Adrenal gland (tissue), 19 donors: ENCODE measurements at places on chromosomes 2 and 18. TPM values are rescaled to one million over a fixed set of nuclear protein-coding genes. Genes with fewer than 3 reads are reported as not detected.

RAB10 gene
- 154 TPM for total RNA-seq

- no peak for DNase-seq
These were observed 6.0 kb downstream of the NEMP2 start for GRCh38 chr2:190528521-190529001.

DNA sequence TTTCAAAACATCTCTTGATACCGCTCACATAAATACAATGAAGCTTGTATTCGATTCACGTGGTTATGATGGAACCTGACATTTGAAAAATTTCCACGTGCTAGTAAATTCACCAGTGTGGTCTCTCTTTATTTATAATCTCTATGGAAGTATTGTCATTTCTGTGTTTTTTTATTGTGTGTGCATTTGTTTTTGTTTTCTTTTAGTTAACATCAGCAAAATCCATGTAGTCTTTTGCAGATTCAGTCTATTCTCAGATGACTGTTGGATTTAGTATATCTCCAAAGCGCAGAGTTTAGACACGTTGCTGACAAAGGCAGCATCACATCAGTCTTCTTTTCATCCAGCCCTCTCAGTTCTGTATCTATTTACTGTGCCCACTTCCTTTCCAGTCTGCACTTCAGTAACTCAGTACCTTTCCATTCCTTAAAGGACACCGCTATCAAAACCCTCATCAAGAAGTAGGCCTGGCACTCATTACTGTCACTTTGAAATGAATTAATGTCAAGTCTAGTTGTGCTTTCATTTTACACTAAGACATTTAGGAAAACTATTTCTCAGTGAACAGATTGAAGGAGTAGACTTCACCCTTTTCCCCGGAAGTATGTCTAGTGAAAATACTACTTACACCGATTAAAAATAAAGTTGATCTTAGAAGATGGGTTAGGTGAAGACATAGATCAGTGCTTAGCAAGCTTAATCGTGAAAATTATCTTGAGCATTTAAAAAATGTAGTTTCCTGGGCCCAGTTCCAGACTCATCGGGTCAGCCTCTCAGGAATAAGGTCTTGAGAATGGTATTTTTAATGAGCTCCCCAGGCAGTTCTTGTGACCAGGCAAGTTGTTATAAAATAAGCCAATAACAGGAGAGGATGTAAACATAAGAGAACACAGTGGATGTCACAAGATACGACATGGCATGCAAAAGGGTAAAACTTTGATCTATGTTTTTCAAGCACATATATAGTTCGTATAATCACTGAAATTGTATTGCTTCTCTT lies 506.8 kb upstream of the ZEB2 start:
- no peak for DNase-seq

- no peak for DNase-seq
These were observed 1.5 kb downstream of the DLX2 start for GRCh38 chr2:172100935-172101820.

GRCh38 chr2:139067072-139067471 lies 286.9 kb upstream of the NXPH2 start:
- no peak for DNase-seq

- no peak for DNase-seq
These were observed 11.4 kb downstream of the DNAJB2 start for GRCh38 chr2:219290381-219291171.

DNA sequence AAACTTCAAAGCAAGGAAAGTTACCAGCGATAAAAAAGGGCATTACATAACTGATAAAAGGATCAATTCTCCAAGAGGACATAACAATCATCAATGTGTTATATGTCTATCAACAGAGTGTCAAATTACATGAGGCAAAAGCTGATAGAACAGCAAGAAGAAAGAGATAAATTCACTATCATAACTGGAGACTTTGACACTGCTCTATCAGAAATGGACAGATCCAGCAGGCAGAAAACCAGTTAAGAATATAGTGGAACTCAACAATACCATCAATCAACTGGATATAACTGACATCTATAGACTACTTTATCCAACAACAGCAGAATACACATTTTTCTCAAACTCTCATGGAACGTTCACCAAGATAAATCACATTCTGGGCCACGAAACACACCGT lies 65.0 kb downstream of the ROCK2 start:
- DNase-seq: no peak

DNA sequence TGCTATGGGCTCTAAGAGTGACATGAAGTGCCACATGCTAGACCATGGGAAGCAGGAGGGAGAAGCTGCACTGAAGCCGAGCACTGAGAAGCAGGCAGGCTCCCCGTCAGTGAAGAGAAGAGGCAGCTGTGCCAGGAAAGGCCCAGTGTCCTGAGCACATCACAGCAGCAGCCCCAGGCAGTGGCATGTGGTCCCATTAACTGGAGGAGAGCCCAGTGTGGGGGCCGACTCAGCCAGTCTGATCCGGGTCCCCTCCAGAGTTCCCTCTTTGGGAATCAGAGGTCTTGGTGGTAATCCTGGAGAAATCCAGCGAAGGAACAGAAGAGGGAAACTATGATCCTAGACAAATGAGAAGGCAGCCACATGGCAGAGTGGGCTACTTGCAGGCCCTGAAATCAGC lies 96.7 kb upstream of the ACAA2 start:
- DNase-seq: no peak

- no peak for DNase-seq
These were observed 99.0 kb downstream of the L3MBTL4 start for GRCh38 chr18:6315517-6316331.

- no peak for DNase-seq
These were observed 69.9 kb downstream of the ITGA4 start for GRCh38 chr2:181527058-181527457.
